Fibroblast of skin of scalp (primary cell): ENCODE measurements at places on chromosomes 16 and 17.

DNA sequence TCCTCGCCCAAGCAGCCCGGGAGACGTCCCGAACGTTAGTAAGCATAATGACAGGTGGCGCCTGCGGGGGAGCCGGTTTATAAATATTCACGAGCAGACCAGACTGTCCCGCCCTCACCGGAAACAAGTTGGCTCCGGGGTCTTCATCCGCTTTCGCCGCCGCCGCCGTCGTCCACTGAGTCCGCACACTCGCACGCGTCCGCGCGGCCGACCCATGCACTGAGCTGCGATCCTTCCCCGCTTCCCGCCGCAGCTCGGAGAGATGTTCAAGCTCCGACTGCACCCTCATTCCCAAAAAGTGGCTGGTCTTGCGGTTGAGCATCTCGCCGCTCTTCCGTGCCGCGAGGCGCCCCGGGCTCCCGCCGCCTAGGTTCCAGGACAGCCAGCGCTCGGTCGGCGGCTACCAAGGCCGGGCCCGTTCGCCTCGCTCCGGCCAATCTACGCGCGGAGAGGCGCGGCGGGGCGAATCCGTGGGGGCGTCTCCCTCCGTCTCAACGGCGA lies 385 bp downstream of the CFAP119 start:
- DNase-seq: no peak

- peak; percentile 21 for DNase-seq
Measured at GRCh38 chr16:53732296-53732929, 28.5 kb downstream of the FTO start.

DNA sequence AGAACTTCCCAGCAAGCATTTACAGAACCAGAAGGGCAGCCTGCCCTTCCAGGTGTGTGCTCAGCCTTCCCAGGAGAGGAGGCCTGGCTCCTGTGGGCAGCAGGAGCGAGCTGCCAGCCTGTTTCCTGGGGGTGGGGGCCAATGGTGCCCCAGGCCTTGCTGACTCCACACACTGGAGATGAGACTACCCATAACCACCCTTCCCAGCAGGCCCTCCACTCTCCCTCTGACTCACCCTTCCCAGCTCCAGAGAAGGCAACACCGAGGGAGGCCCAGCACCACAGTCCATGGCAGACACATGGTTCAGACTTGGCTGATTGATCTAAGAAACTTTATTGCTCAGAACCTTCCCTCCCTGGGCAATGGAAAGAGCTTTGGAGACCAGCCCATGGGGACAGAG lies 1.8 kb upstream of the PRSS53 start:
- DNase-seq: peak; percentile 58

- DNase-seq: no peak
Measured at GRCh38 chr17:6286233-6286632, 148.7 kb downstream of the AIPL1 start.

DNA sequence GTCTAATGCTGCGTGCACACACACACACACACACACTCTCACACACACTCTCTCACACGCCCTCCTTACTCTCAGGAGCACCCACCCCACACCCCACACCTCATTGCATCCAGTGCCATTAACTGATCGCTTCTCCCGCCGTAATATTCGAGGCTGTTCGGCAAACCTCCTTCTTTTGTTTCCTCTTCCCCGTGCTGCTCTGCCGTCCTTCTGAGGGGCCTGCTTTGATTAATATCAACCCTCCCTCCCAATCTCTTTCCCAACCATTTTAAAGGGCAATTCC lies 156.2 kb upstream of the TNRC6C start:
- DNase-seq: no peak

GRCh38 chr16:66091471-66091891 lies 275.0 kb upstream of the CDH5 start:
- DNase-seq: peak; percentile 58

DNA sequence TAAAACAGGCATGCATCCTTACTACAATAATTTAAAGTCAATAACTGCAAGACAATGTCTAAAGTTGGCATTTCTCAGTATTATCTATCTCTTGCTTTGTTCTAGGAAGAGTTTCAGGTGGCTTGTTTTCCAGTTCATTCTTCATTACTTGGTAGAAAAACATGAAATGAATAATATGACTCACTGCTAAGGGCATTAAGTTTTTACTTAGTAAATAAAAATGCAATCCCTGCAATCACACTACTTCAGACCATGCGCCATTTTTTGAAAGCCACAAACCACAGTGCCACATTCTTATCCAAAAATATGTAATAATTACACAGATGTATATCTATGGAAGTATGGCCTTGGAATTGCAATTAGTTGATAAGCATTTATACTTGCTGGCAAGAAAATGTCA lies 55.4 kb downstream of the CREBBP start:
- DNase-seq: peak; percentile 85

DNA sequence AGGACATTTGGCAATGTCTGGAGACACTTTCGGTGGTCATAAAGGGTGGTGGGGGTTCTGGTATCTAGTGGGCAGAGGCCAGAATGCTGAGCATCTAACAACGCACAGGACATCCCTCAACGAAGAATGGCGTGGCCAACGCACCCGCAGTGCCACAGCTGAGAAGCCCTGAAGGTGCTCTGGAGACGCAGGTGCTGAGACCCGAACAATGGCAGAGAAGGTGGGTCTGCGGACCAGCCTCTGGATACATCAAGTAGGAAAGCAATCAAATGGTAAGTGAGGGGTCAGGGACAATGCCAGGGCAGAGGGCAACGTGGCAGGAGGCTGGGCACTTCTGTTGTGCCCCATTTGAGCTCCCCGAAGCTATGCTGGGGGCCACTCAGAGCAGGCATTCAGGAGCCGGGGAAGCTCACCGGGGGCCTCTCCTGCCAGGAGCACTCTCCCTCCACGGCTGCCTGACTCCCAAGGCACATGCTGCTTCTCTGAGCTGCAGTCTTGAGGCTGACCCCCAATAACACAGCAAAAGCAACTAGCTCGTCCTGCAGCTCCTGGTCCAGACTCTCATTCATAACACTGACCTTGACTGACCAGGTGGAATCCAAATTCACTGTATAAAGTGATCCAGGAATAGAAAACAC lies 26.0 kb downstream of the SPHK1 start:
- DNase-seq: no peak

DNA sequence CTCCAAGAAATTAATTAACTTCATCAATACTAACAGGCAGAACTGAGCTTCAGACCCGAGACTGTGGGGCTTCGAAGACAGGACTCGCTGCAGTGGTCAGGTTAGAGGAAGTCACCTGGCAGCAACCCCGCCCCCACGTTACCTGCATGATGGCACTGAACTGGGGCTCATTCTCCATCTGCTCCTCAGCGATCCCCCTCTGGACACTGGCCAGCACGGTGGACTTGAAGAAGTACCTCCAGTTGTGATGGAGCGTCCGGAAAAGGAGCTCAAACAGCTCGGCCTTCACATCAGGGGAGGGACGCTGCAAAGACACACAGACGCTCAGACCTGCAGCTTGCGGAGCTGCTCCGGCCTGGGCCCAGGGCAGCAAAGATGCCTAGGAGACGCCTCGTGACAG lies 40.9 kb upstream of the GSG1L start:
- no peak for DNase-seq

- no peak for DNase-seq
Measured at GRCh38 chr17:2634361-2634960, 41.0 kb downstream of the PAFAH1B1 start.

DNA sequence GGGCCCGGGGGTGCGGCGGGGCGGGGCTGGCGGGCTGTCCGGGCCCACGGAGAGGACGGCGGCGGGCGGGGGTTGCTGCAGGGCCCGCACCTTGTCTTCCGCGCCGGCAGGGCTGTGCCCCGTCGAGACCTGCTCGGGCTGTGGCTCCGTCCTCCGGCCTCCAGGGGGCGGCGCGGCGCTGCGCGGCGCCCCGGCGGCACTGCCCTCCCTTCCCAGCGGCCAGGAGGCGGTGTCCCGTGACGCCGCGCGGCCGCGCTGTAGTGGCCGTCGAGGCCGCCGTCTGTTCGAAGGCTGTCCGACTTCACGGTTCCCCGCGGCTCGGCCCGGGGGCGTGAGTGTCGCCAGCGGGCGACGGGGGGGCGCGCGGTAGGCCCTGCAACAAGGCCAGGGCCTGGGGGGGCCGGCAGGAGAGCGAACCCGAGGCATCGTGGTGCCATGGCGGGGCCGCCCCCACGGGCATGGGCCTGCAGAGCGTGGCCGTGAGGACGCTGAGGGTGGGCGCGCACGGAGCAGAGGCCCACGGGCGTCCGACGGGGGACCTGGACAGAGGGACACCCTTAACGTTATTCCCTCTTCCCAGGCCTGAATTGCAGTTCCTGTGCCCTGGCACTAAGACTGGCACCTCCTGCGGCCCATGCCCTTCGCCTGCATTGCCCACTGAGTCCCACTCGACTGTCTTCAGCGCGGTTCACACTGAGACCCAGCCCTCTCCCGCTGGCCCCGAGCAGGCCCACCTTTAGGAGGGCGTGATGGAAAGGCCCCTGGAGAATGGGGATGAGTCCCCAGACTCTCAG lies at the start of gene PLEKHG4:
Gene PLEKHG4, plus strand, starts transcription at position 237 of the 794 bp plus-strand sequence. Its CDS starts 513 bp downstream, at position 750.
- DNase-seq: peak; percentile 84

- DNase-seq: no peak
Measured at GRCh38 chr17:21817791-21818364, 125.6 kb downstream of the KCNJ18 start.

GRCh38 chr17:81808778-81809555 lies 5.0 kb downstream of the GCGR start:
- DNase-seq: no peak

GRCh38 chr16:87380881-87381280 lies 2.7 kb downstream of the FBXO31 start:
- no peak for DNase-seq

DNA sequence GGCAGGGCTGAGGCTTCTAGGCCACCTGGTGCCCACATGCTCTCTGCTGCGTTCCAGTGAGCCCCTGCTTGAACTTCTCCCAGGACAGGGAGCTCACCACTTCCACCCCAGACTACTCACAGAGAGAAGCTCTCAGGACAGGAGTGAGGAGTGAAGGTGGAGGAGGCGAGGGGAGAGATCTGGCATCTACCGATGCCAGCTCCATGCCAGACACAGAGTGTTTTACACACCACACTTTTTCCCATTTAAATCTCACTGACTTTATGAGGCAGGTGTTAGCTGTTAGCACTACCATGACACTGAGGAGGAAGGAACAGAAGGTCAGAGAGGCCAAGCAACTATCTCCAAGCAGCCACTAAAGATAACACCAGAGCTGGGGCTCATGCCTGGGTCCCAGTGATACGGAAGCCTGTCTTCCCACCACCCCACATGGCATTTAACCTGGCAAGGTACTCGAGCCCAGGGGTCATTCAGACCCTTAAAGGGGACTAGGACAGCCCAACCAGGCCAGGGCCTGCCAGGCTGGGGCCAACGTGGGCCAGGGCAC lies 6.8 kb downstream of the FAM83G start:
- no peak for DNase-seq

DNA sequence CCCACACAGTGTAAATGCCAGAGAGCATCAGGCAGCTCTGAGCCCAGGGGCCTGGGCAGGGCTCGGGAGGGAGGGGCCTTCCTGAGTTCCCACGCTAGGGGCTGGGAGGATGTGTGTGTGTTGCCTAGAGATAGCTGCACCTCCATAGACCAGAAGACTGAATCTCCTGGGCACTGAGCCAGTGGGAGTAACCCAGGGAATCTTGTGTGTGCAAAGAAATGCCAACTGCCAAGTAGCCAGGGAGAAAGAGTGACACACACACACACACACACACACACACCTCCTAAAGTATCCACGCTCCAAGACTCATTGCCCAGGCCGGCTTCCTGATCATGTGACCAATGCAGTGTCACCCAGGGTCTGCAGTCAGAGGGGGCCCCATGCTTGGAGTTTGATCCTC lies 166.2 kb upstream of the RPL38 start:
- peak; percentile 46 for DNase-seq

GRCh38 chr16:2468233-2468724 lies 2.8 kb upstream of the NTN3 start:
- peak; percentile 18 for DNase-seq

- no peak for DNase-seq
Measured at GRCh38 chr17:10836145-10836544, 1.7 kb downstream of the PIRT start.

DNA sequence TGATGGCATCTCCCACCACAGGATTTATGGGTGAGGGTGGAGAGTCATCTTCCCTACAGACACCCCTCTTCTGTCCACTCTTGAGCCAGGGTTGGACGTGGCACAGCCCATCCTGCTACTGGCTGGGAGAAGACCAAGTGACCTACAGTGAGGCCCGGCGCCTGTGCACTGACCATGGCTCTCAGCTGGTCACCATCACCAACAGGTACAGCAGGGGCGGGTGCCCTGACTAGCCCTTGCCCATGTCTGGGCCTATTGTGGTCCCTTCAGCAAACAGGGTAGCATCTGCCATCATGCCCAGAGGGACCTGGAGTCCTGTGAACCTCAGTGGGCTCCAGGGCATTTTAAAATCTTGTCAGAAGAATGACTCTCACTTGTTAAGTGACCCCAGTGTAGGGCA lies 48.2 kb downstream of the MRC2 start:
- DNase-seq: no peak

DNA sequence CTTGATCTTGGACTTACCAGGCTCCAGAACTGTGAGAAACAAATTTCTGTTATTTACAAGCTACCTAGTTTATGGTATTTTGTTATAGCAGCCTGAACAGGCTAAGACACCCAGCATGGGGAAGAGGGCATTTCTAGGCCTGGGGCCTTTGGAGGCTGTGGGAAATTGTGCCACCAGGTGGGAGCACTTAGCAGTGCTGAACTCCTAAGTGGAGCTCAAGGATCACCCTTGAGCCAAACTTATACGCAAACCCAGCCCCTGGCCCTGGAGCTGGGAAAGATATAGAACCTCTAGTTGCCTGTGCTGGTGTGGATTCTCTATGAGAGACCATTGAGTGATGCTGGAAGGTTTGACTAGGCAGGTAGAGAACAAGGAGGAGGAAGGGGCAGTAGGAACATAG lies 36.1 kb downstream of the MIS12 start:
- no peak for DNase-seq

GRCh38 chr16:50384500-50385135 lies 15.8 kb upstream of the BRD7 start:
- DNase-seq: no peak

DNA sequence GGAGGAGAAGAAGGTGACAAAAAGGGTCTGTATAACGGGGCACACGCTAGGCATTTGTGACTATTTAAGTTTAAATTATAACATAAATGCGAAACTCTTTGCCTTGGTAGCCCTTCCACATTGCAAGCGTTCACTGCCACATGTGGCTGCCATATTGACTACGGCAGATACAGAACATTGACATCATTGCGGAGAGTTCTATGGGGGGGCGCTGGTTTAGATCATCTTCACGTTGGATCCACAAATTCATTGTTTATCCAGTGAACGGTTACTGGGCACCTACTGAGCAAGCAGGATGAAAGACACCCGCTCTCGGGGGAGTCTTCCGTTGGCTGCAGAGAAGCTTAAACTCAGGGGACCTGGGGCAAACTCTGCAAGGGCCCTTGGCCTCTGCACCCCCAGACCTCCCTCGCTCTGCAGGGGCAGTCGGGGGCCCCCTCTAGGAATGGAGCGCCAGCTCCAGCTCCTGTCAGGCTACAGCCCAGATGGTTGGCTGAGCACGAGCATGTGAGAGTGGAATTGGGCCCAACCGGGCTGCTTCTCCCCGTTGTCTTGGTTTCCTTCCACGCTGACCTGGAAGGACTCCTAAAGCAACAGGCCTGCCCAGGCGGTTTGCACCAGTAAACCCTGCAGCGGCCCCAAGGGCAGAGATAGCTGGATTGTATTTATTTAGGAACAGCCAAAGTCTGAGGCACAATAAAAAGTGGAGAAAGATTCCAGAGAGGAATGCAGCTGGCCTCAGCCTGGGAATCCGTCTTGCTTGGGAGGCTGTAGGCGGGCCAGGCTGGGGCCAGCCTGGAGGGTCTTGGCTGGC lies 172.2 kb downstream of the SEC14L1 start:
- DNase-seq: peak; percentile 93

- no peak for DNase-seq
Measured at GRCh38 chr16:22346483-22346882, 27.9 kb downstream of the CDR2 start.

- DNase-seq: no peak
Measured at GRCh38 chr17:16378636-16379282, 2.1 kb upstream of the UBB start.
